DND-41 (cell line): ENCODE measurements at places on chromosomes 11 and 22.

GRCh38 chr11:128133501-128133900 lies 453.9 kb downstream of the ETS1 start:
- DNase-seq: no peak

GRCh38 chr22:20979243-20979809 lies 2.8 kb upstream of the LZTR1 start:
- DNase-seq: no peak

DNA sequence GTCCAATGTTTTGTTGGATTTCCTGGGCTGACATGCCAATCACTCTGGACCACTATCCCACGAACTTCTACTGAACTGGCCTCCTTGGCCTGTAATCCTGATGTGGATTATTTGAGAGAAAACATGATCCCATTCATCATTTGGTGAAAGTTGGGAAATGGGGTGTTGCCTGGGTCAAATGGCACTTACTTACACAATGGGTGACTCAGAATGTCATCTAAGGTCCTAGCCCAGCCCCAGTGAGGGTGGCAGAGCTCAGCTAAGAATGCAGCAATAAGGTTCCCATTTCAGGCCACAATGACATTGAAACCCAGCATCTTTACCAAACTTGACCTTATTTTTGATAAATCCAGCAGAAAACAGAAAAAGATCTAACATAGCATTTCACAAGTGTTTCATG lies 8.0 kb upstream of the DSCAML1 start:
- no peak for DNase-seq

- no peak for DNase-seq
Observed at GRCh38 chr22:45758603-45759002, 87.0 kb downstream of the ATXN10 start.

DNA sequence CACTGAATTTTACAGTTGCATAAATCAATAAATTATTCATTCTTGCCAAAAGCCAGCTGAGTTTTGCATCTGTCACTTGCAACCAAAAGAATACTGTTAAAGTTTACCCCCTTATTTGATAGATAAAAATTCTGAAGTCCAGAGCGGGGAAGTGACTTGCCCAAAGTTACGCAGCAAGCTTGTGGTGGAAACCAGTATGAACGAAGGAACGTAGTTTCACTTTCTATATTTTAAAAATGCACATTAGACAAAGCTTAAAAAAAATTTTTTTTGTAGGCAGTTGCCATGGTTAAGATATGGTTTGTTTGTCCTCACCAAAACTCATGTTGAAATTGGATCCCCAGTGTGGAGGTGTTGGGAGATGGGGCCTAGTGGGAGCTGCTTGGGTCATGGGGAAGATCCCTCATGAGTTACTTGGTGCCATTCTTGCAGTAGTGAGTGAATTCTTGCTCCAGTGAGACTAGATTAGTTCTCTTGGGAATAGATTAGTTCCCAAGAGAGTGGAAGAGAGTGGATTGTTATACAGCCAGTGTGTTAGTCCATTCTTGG lies 46.3 kb upstream of the SEZ6L start:
- no peak for DNase-seq

DNA sequence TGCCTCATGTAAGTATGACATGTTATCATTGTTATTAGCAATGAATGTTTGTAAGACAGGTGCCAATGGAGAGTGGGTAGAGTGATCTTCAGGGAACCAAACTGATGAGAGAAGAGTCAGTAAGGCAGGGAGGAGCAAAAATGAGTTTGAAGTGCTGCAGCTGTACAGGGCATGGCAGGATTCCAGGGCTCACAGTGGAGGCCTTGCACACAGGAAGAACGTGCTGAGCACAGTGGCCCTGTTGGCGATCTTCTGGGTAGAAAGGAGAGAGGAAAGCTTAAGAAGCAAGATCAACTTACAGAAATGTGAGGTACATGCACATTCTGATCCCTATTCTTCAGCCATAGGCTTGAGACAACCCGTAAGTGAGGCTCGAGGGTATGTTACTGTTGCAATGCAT lies 219.3 kb upstream of the TMEM45B start:
- no peak for DNase-seq

GRCh38 chr22:44458044-44459020 lies 39.7 kb downstream of the RTL6 start:
- no peak for DNase-seq

DNA sequence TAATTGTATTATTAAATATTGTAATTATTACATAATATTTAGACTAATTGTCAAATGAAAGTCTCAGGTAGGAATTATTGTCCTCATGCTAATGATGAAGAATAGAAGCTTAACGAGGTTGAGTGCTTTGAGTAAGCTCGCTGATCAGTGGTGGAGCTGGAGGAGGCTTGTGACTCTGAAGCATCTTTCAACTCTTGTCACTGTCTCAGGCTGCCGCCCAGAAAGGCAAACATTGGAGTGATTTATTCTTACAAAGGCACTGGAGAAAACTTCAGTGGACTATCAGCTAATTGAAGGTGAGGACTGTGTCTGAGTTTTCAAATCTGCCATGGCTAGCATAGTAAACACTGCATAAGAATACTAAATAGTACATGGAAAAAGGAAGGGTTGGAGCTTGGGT lies 595.1 kb downstream of the NTM start:
- DNase-seq: no peak

DNA sequence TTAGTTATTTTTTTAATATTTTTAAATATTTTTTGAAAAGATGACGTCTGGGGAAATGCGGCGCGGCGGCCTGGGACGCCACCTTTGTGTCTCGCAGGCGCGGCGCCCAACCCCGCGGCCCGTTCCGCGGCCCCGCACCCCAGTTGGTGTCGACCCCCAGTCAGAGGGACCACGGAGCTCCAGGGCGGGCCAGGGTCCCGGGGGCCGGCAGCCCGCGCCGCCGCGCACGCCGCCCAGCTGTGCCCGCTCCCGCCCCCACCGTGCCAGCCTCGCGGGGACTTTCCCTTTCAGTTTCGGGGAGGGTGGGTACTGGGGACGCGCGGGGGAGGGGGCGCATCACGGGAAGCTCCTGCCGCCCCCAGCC lies 1.6 kb downstream of the CCND1 start:
- DNase-seq: no peak

DNA sequence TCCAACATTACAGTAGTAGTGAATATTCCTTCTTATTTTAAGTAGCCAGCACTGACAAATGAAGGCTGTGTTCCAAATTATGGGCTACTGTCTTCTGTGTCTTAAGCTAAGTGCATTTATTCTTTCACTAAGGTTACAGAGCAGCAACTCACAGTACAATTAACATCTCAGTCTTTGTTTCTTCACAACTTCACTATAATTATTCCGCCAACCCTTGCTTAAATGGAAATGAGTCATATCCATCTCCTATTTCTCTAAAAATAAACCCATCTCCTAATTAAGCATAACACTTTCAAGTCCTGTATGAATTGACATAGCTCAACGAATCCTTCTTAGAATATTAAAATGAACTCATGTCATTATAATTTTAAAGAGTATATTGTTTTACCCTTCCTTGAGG lies 6.7 kb downstream of the ETS1 start:
- no peak for DNase-seq
